ENCODE measurements at places on chromosomes 7 and 10.

- no peak for DNase-seq
These were observed 52.2 kb downstream of the FRMD4A start for GRCh38 chr10:14278533-14278932.

GRCh38 chr7:127396184-127396583 is 3.7 kb upstream of the ZNF800 start:
- DNase-seq: peak; percentile 22

DNA sequence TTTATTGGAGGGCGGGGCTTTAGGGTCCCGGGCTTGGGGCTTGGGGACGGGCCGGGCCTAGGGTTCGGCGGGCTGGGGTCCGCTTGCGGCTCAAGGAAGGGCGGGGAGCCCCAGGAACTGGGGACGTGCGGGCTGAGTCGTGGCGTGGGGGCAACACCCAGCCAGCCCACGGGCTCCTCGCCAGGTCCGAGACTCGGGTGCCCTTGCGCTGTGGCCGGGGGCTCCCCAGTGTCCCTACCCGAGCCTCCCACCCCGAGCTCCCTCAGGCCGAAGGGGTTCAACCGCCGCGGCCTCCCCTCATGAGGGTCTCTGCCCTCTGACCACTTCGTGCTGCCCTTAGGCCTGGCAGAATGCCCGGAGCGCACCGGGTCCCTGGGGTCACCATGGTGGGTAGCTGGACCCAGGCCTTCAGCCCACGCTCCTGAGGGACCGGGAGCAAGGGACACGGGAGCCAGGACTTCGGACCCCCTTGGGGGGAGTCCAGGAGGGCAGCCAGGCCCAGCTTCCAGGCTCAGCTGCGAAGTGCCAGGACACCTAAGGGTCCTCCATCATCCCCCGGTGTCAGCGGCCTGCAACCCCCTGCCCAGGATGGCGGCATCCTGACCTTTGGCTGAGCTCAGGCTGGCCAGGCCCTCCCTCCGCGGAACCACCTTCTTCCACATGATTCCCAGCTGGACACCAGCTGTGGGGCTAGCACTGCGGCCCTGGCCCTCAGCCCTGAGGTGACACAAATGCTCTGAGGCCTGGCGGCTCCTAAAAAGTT is 524 bp upstream of the FUOM start:
- DNase-seq: no peak

DNA sequence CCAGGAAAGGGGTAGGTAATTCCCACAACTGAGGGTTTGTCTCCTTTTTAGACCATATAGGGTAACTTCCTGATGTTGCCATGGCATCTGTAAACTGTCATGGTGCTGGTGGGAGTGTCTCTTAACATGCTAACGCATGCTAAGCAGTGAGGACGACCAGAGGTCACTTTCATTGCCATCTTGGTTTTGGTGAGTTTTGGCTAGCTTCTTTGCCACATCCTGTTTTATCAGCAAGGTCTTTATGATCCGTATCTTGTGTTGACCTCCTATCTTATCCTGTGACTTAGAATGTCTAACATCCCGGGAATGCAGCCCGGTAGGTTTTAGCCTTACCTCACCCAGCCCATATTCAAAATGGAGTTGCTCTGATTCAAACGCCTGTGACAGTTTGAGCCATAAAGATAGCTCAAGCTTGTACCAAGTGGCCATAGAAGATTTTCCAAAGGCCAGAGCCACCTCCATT is 176.0 kb upstream of the NAMPT start:
- DNase-seq: no peak

DNA sequence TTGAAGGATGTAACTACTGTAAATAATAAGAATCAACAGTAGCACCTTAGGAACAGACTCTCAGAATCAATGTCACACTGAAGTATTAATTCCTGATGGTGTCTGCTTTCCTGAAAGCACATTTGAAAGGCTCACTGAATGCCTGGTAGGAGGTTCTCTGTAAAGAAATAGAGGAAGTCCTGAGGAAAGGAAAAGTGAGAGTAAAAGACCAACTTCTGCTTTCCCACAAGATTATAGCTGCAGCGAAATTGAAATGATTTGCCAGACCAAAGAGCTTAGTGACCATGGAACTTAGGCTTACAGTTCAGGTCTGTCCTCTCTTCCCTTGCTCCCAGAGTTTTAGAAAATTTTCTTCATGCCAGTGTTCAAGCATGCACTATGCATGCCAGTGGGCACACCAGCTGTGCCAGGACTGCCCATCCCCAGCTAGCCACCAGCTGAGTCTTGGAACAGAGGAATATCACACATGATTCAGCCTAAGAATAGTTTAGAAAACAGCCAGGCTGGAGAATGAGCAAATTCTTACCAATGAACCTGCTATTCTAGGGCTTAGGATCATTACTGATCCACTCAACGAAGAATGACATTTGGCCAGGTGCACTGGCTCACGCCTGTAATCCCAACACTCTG is 123.2 kb downstream of the HERPUD2 start:
- DNase-seq: no peak

DNA sequence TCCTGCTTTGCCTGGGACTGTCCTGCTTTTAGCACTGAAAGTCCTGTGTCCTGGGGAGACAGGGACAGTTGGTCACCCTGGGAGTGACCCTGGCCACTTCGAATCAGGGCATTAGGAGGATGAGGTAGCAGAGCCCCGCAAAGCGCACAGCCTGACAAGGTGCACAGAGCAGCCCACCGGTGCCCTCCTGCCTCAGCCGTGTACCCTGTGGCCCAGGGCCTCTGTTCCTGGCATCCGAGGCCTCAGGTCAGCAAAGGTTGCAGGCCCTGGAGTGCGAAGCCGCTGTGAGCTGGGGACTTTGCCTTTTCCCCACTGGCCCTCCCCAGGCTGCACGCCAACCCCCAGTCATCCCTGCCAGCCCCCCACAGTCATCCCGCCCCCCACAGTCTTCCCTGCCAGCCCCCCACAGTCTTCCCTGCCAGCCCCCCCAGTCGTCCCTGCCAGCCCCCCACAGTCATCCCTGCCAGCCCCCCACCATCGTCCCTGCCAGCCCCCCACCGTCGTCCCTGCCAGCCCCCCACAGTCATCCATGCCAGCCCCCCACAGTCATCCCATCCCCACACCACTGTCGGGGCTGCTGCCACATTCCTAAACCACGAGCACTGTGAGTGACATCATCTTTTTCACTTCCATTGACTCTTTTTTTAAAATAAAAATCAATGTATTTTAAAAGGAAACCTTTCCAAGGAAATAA is 91.8 kb downstream of the RGS10 start:
- no peak for DNase-seq

DNA sequence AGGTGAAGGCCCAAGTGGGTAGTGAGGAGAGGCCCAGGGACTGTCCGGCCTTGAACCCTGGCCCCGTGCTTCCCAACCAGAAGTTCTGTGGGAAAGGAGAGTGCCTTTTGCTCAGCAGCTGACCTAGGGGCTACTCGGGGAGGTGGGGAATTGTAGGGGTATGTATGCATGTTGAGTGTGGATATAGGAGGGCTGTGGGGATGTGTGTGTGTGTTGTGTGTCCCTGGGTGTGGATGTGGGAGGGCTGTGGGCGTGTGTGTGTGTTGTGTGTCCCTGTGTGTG is 12.2 kb downstream of the EPHB6 start:
- no peak for DNase-seq

DNA sequence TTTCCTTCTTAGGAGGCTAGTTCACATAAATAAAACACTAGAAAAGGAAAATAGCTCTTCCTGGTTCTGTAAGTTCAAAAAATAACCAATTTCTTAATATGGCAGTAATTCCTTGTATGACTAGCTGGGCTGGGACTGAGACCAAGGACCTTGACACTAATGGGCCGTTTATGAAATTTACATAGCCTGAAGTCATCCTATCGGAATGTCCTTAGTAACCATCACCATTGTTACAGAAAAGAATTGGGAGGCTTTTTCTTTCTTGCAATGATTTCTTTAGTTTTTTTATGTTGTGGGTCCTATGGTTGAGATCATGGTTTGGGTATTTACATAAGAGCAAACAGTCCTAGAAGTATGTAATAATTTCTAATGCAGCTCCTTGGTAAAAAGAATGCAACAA is 87.1 kb upstream of the HDAC9 start:
- no peak for DNase-seq

DNA sequence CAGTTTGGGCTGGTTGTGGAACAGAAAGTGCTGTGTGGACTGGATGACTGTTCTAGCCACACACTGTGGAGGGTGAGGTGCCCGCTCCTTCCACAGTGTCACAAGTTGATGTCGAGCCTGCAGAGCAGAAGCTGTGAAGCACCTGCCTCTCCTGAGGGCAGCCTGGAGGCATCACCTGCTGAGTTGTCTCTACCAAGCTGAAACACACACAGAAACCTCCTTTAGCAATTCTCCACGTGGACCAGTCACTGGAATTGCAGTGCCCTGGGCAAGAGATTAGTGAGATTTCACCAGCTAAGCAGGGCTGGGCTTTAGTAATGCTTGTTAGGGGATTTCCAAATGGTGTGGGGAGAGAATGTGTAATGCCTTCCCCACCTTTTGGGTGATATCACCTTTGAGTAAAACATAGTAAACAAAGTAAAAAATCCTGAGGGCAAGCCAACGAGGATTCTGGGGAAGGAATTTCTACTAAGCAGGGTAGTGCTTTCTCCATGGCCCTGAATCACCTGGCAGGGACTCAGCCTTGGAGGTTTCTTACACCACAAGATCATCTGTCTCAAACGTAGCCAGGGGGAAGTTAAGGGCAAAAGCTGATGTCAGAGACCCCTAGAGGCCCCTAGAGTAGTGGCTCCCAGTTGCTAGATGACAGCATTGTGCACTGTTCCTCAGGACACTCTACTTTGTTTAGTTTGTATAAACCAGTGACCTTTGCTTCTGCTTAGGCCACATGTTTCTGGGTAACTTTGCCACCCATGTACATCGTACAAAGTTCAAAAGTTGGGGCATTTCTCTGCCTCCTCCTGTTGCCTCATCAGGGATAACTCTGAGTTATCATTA is 233.1 kb upstream of the IGFBP3 start:
- DNase-seq: peak; percentile 58

- DNase-seq: no peak
These were observed 30.8 kb downstream of the ELAPOR2 start for GRCh38 chr7:87028636-87029035.

DNA sequence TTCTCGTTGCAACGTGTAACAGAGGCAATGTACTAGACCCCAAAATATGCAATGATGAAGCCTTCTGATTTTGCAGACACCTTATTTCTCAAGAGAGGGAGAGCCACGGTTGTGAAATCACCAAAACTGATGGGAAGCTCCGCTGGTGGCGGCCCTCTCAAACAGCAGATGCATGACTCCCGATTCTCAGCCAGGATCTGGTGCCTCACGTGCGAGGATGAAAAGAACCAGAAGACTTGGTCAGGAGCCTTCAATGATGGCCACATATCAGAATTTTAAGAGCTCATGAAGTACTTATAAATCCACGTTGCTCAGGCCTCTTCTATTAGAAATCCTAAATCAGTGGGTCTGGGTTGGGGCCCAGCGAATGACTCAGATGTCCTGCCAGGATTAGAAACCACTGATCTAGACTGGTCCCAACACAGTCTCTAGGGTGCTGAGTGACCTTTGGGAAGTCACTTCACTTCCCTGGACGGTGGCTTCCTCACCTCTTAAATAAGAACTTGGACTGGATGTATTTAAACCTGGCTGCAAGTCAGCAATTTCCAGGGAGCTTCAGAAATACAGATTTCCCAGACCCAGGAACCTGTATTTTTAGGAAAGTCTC is 41.9 kb upstream of the FAM180A start:
- DNase-seq: no peak

GRCh38 chr7:153188630-153189029 is 429.1 kb downstream of the ACTR3B start:
- no peak for DNase-seq

- DNase-seq: no peak
These were observed 2.0 kb downstream of the TNKS2 start for GRCh38 chr10:91800182-91800581.

- peak; percentile 56 for DNase-seq
These were observed 1.0 kb downstream of the CDK6 start for GRCh38 chr7:92835261-92835850.

DNA sequence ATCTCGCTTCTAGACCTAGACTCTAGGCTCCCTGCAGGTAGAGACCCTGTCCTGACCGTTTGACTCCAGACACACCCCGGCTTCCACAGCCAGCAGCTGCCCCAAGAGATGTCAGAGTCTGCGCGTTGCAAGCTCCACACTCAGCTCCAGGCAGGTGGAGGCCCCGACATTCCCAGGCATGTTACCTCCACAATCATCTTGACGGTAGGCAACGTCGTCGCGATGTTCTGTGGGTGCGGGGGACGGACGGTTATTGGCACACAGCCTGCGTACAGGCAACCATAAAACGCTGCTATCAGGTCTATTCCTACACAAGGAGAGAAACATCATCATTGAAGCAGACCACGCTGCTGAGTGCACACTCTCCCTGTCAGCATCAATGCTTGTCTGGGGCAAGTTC is 213.2 kb downstream of the ZMYND11 start:
- no peak for DNase-seq

GRCh38 chr7:45223728-45224630 is 66.4 kb downstream of the RAMP3 start:
- DNase-seq: no peak

DNA sequence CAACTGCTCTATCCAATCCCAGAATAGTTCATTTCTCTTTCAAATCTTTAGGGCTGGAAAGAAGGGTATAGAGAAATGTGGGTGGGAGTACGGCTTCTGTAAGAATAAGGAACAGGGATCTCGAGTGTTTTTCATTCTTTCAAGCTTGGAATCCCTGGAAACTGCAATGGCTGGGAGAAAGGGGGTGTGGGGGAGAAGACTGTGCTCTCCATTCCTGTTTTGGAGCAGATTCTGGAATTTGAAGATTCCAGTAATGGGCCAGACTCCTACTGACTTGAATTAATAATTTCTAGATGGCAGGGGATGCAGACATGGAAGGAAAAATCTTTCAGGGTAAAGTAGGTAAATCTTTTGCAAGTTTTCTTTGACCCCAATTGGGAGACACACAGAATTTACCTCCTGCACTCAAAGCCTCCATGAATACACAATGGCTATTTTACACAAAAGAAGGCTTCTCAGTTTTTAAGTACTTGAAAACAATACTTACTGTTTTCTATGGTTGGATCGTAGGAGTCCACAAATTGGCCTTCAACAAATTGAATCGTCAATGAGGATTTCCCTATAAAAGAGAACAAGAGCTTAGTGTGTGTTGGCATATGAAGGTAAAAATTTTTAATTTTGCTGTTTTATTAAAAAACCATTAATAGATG is 29.1 kb downstream of the RHEB start:
- DNase-seq: no peak

DNA sequence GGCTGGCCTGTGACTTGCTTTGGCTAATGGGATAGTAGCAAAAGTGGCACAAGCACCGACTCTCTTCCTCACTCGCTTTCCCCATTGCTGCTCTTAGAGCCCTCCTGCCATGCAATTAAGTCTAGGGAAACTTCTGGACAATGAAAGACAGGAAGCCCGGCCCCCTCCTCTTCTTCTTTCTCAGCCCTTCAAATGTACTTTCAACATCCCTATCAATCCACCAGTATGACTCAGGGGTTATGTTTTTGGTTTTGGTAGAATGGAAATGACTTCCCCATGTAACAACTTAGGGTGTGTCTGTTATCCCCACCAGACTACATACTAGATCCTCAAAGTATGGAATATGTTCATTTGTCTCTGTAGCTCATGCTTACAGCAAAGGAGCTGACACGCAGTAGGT is 139.0 kb upstream of the GDF10 start:
- DNase-seq: no peak

Measured in T47D (cell line).